ENCODE measurements at places on chromosomes 7 and 10.

DNA sequence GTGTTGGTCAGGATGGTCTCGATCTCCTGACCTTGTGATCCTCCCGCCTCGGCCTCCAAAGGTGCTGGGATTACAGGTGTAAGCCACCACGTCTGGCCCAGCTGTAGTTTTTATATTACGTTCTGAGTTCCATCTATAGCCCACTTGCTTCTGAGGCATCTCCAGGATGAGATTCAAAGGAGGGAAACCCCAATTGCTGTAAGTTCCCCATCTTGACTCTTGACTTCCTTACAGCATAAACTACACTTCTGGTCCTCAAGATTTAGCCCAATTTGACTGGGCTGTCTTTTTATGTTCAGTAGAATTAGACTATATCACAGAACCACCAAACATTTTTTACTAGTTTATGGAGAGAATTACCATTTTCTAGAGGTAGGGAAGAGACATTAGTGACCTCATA is 44.3 kb downstream of the CCM2 start:
- no peak for DNase-seq

DNA sequence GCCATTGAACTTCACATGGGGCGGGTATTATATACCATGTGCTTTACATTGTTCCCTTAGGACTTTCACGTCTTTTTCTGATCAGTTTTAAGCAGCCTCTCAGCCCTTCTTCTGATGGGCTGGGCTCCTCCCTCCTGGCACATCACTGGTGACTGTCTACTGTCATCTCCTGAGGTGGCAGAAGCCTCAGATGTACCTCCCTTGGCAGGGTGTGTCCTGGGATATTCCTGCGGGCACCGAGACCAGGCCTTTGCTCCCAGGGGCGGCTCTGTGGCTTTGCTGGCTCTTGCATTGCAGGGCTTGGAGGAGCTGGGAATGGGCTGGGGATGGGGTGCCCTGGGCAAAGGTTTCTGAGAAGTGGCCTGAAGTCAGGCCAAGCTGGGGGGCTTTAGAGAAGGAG is 34.6 kb upstream of the GOLGA7B start:
- no peak for DNase-seq

GRCh38 chr7:38630720-38631673 is at the start of gene AMPH:
Gene AMPH (minus strand): TSS chr7:38631373. CDS start chr7:38631351, 22 bp downstream.
- no peak for DNase-seq

- no peak for DNase-seq
Measured at GRCh38 chr10:37831495-37832333, 25.7 kb downstream of the ZNF248 start.

- DNase-seq, result no peak
Measured at GRCh38 chr7:19369806-19370205, 224.6 kb upstream of the FERD3L start.

DNA sequence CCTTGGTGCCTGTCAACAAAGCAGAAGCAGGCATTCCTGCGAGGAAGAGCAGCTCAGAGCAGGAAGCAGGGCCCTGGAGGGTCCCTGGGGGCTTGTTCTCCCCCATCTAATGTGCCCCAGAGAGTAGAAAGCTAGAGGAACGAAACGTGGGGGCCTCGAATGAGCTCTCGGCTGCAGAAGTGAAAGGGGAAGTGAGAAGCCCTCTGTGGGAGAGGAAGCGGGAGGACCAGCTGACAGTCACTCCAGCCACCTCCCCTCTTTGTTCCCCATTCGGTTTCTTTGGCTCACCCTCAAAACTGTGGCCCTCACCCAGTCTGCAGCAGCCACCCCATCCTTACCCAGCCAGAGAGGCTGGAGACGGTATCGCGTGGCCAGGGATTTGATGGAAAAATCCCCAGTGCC is 25.0 kb downstream of the C10orf105 start:
- peak; percentile 89 for DNase-seq

DNA sequence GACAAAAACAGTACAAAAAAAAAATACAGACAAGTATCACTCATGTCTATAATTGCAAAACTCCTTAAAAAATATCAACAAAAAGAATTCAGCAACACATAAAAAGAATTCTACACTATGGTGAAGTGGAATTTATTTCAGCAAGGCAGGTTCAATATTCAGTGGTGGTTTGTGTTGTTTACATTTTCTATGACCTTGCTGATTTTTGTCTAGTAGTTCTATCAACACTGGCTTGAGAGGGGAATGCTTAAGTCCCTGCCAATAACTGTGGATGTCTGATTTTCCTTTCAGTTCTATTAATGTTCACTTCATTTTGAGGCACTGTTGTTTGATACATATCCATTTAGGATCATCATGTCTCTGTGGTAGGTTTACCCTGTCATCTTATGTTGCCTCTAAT is 58.5 kb downstream of the CADPS2 start:
- DNase-seq, result no peak

DNA sequence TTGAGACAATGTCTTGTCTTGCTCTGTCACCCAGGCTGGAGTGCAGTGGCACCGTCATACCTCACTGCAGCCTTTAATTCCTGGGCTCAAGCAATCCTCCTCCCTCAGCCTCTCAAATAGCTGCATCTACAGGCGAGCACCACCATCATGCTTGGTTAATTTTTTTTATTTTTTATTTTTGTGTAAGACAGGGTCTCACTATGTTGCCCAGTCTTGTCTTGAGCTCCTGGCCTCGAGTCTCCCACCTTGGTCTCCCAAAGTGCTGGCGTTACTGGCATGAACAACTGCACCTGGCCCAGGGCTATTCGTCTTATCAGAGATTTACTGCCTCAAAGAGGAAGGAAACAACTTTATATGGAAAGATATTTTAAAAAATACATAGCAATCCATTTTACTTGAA is 102.8 kb upstream of the NUPR2 start:
- no peak for DNase-seq

- DNase-seq, result no peak
Measured at GRCh38 chr10:86187499-86188239, 178.9 kb downstream of the GRID1 start.

DNA sequence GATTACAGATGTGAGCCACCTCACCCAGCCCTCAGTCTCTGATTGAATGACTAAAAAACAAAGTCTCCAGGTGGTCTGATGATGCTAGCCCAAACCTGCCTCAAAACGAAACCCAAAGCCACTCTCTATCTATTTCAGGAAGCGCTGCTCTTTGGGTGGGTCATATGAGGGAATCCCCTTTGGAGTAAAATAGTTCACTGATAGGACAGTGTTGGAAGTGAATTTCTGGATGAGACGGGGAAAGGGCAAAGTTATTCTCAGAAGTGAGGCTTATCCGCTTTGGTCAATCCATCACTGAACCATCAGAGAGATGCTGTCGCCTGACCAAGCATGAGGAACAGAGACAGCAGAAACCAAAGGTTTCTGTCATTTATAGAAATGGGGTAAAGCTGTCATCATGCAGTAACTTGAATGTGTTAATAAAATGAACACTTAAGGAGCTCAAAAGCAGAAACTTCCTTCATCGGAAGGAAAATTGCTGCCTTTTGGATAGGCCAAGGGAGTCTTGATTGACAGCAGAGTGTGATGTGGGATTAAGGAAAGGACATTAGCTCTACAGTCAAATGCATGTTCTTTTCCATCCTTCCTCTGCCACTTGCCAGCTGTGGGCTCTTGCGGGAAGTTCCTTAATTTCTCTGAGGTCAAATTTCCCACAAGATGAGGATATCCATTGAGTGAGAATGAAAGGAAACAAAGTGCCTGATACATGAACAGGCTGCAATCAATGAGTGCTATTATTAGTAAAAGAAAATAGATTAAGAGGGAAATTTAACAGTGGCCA is 64.9 kb upstream of the C1QL3 start:
- no peak for DNase-seq

GRCh38 chr7:7568553-7568952 is 1.9 kb downstream of the MIOS start:
- peak; percentile 7 for DNase-seq

GRCh38 chr10:3592424-3592823 is 192.6 kb downstream of the KLF6 start:
- DNase-seq, result no peak

- no peak for DNase-seq
Measured at GRCh38 chr10:72049969-72050781, 38.2 kb downstream of the SPOCK2 start.

DNA sequence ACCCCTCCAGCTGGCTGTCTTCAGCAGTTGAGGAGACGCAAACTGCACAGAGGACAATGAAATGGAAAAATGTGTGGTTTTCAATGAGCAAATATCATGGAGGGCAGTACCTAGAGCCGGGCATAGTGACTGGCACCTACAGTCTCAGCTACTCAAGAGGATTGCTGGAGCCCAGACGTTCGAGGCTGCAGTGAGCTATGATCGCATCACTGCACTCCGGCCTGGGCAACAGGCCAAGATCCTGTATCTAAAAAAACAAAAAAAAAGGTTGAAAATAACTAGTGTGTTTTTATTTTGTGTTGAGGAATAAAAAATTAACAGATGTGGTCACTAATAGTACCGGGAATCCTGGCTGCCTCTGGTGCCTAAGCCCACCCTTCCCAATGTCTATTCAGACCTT is 345.5 kb downstream of the GALNT17 start:
- DNase-seq, result no peak

GRCh38 chr7:28041508-28042314 is 138.9 kb downstream of the JAZF1 start:
- DNase-seq, result no peak

- no peak for DNase-seq
Measured at GRCh38 chr10:71077143-71077581, 135.2 kb upstream of the UNC5B start.

DNA sequence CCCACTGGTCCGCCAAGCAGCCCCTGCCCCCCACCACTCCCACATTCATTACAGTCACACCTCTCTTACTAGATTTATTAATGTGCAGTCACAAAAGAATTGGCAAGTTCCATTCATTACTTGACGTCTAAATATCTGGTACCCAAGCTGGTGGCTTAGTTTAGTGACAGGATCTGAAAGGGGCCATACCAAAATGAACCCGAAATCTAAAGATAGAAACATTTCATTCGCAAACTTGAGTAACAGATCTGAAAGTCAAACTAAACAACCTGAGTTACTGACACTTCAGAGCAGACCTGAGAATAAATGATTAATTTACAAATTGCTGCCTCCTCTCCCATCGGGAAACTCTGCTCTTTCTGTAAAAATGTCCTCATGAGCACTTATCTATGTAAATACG is 53.4 kb downstream of the TNS3 start:
- no peak for DNase-seq

- DNase-seq, result no peak
Measured at GRCh38 chr7:44634839-44635591, 28.6 kb downstream of the OGDH start.

- DNase-seq, result no peak
Measured at GRCh38 chr7:47890606-47891005, 57.7 kb downstream of the PKD1L1 start.

DNA sequence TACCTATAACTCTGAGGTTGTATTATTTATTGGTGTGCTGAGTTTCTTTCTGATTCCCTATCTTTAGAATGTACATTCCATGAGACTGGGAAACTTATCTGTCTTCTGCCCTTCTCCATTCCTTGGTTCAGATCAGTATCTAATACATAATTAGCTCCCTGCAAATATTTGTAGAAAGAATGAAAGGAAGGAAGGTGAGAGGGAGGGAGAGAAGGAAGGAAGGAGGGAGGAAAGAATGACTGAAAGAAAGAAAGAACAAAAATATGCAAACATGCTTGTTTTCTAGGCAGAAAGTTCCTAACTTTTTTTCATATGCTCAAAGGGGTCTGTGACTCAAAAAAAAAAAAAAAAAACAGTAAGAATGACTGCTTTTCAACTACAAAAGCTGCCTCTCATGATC is 3.9 kb upstream of the USP6NL start:
- no peak for DNase-seq

- DNase-seq, result no peak
Measured at GRCh38 chr10:121926157-121926556, 1.7 kb downstream of the ATE1 start.

DNA sequence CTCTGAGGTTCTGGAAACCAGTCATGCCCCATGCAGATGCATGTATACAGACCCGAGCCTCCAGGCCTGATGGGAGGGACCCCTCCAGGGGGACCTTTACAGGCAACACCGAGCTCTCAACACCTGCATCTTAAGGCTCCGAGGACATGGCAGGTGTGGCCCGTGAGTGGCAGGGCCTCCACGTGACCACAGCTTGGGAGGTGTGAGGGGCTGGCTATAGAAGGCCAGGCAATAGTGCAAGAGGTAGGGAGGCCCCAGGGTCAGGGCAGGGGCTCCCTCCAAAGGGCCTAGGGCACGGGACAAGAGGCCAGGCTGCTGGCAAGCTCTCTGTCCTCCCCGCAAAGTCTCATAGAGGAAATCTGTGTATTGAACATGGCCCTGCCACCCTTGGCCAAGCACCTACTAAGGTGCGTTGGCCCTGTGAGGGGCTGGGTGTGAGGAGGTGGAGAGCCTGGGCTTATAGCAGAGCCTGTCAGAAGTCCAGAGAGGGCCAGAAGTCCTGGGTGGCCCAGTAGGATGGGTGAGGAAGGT is 134.2 kb downstream of the PTPN20 start:
- DNase-seq, result no peak

DNA sequence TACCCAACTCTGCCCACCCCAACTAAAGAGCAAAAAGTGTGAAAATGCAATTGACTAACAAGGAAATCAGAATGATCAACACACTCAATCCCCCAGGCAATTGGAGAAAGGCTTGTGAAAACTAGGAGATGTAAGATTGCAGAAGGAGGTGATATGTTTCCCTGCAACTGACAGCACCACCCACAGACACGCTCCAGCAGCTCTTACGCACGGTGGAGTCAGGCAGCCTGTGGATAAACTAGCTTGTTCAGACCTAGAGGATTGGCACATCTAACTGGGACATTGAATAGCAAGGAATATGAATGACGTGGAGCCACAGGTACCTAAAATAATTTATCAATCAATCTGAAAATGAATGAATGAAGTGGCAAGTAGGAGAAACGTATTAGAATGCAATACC is 125.7 kb upstream of the MYO3A start:
- no peak for DNase-seq

DNA sequence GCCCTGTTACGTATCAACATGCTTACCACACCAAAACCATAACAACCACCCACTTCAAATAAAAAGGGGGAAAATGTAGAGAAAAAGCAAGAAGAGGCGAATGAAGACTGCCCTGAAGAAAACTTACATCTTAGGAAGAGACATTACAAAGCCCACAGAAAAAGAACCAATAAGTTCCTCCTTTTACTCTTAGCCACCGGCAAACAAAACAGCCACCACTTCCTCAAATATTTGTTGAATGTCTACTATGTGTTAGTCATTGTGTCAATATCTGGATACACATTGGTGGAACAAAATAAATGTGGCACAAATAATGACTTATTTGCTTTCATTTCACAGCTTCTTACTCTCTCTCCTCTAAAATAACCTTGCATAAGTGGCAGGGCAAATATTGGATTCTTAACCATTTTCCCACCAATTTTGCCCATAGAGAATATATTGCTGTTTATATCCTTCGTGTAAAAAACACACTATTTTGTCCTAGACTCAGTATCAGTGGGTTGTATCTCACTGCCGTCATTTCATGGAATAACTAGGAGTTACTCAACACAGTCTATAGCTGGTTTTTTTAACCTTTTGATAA is 106.8 kb downstream of the ANK3 start:
- no peak for DNase-seq

GRCh38 chr10:43424416-43424815 is 12.5 kb upstream of the ZNF487 start:
- no peak for DNase-seq

Measured in germinal center (tissue), 1 donor.